ENCODE measurements at places on chromosomes 12 and 14.

DNA sequence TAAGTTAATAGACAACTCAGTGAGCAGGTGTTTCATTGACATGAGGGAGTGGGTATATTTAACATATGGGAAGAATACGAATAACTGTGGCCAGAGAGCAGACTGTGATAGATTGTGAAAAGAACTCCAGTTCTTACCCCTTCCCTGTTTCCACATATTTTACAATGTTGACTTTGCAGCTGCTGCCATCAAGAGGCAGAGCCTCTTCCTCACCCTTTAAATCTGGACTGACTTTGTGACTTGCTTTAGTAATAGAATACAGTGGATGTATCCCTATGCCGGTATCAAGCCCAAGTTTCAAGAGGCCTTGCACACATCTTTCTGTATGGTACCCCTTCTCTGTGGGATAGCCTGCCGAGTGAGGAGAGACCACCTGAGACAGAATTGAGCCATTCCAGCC is 356.7 kb downstream of the ETNK1 start:
- DNase-seq: peak; percentile 15

DNA sequence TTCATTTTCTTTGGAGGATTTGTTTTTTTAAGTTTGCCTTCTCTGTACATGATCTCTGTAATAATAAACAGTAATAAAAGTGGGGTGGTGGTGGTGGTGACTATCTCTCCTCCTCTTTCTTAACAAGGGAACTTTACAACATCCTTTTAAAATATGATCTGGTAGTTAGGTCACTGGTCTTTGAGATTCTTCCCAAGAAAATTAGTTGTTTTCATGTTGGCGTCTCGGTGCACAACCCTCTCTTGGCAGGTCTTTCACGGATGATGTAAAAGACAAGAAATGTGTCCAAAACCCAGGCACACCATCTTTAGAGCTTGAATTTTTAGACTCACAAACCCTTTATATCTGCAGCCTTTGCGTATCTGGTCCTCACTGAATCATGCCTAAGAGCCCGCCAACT is 488.5 kb upstream of the TBX3 start:
- DNase-seq: no peak

DNA sequence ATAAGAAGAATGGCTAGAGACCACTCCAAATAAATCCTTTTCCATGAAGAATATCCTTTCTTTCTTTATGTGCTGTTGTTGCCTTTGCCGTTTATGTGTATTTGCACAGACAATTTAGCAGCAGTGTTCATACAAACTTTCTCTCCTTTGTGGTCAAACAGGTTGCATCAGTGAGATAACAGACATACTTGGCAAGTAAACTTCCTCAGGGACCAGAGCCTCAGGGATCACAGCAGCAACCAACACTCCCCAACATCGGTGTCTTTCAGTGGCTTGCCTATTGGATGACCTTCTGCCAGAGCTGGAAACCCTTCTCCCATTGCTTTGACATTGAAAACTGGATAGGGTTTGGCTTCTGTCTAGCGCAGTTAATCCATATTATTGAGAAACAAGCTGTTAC is 252.2 kb downstream of the BTG1 start:
- DNase-seq: peak; percentile 12

- no peak for DNase-seq
These were observed 57.1 kb downstream of the METTL25 start for GRCh38 chr12:82415402-82415801.

- no peak for DNase-seq
These were observed 70.9 kb upstream of the EEA1 start for GRCh38 chr12:93000026-93000425.

DNA sequence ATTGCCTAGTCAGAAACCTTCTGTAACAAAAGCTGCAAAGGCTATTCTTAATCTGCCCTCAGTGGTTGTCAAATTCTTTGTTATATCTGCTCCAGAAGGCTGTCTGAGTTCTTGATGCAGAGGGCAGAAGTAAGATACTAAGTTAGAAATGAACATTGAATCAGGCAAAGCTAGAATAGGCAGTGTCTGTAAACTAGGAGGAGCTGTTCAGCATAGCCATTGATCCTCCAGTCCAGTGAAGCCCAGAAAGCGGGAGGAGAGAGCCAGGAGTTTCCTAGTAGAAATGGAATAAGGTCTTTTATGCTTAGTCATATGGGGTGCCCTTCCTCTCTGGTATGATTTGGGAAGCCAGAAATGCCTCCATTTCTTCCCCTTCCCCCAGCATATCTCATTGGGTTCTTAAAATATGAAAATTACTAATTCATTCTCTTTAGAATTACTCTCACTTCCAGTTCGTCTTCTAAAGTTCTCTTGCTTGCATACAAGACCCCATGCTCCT is 76.2 kb downstream of the APAF1 start:
- no peak for DNase-seq

GRCh38 chr14:41605550-41606281 is 960 bp upstream of the LRFN5 start:
- DNase-seq: peak; percentile 87

DNA sequence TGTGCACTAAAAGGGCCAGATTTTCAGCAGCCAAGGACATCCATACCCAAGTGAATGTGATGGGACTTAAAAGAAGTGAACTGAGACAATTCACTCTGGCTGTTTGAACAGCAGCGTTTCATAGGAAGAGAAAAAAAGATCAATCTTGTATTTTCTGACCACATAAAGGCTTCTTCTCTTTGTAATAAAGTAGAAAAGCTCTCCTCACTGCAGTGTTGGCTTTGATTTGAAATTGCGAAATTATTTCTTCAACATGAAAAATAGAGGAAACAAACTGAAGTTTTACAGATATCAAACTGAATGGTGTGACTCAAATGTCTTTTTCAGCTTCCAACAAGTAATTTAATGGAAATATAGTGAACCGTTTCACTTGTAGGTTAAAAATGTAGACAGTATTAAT is 11.3 kb upstream of the KCNMB4 start:
- no peak for DNase-seq

DNA sequence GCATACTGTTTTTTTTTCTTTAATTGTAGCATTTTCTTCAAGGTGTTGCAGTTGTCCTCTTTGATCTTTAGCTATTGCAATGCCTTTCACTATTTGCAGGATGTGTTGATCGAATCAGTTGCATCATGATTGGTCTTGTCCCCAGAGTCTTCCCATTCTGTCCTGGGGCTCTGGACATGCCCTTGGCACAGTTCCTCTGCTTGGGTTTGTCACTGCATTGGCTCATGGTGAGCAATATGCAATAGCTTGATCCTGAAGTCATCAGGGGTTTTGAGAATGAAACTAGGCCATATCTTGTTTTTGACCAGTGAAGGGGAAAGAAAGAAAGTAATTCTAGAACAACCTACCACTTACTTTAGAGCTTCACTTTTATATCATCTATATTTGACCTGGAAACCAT is 281.5 kb downstream of the TMEM117 start:
- no peak for DNase-seq

- no peak for DNase-seq
These were observed 14.5 kb downstream of the FBXL14 start for GRCh38 chr12:1579651-1580435.

DNA sequence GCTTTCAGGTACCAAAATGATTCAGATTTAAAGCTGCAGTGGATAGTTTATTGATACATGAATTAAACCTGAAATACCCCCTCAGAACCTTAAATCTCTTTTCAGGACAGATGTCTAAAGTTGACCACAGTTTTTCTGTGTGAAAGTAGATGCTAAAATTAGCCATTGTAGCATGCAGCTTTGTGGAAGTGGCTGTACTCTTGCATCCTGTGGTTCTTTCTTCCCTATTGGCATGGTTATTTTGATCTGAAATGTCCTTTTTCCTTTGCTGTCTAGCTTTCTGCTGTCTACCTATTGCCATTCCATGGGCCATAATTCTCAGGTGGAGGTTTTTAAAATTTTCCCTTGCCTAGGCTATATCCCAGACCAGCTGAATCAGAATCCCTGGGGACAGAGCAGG is 455.6 kb downstream of the ZFP36L1 start:
- no peak for DNase-seq

GRCh38 chr14:39841088-39841487 is 408.9 kb upstream of the FBXO33 start:
- no peak for DNase-seq

DNA sequence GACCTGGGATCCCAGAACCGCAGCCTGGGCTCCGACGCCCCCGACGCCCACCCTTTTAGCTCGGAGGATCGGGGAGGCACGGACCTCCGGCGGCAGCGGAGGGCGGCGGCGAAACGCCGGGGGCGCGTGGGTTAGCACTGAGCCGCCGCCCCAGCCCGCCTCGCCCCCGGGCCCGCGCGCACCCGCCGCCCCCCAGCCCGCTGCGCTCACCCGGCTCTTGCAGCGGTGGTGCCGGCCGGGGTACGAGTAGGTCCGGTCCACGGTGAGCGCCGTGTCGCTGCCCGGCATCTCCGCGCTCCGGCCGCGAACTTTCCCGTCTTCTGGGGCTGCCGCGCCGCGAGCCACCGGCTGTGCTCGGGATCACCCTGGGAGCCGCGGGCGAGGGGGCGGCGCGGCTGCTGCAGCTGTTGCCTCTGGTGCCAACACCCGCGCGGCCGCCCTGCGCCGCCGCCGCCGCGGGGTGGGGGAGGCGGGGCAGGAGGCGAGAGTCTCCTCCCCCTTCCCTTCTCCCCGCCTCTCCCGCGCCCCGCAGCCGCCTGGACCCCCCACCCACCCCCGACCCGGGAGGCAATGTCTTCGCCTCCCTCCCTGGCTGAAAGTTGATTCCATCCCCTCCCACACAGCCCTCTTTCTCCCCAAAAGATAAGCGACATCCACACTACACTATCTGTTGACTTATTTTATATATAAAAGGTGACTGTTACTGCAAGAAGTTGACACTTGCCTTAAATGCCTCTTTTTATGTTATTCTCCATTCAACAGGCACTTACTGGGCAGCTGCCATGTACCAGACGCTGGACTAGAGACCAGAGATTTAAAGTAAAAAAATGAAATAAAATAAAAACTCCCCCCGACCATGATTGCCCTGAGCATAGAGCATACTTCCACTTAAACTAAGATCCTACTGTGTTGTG is at the start of gene TMCC3:
Gene TMCC3, minus strand, starts transcription at position 415 of the 914 bp plus-strand sequence. Its CDS starts 127 bp downstream, at position 288.
- no peak for DNase-seq

DNA sequence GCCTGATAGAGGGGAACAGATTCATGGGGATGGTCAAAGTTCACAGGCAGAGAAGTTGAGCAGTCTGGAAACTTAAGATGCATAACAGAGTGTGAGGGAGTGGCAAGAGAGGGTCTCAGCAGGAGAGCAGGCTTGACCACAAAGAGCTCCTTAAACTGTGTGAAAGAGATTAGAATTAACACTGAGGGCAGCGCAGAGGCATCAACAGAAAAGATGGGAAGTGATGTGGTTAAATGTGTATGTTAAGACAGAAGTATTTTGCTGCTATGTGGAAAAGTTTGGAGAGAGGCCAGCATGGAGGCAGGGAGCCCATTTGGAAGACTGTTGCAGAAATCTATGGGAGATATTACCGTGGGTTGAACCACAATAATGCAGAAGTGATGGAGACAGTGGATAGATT is 122.7 kb upstream of the LMNTD1 start:
- DNase-seq: no peak

Data from NCI-H524 (cell line).